ENCODE measurements at places on chromosomes 6 and 20. TPM values are rescaled to one million over a fixed set of nuclear protein-coding genes. Genes with fewer than 3 reads are reported as not detected.

GRCh38 chr20:48286601-48287000 lies 501.3 kb upstream of the SULF2 start:
- DNase-seq: no peak
- peak overlapping the region; percentile 75 for H3K27ac ChIP-seq
- H3K36me3 ChIP-seq: no peaks in the 10 kb centered on the region
- H3K4me3 ChIP-seq: no peak overlapping the region
- peaks cover 39% of the 10 kb centered on the region for H3K4me1 ChIP-seq

GRCh38 chr6:85348643-85349042 lies 101.2 kb upstream of the NT5E start:
- H3K4me3 ChIP-seq: no peak overlapping the region
- no peaks in the 10 kb centered on the region for H3K27me3 ChIP-seq
- no peak overlapping the region for H3K27ac ChIP-seq
- H3K36me3 ChIP-seq: no peaks in the 10 kb centered on the region
- no peak for DNase-seq

DNA sequence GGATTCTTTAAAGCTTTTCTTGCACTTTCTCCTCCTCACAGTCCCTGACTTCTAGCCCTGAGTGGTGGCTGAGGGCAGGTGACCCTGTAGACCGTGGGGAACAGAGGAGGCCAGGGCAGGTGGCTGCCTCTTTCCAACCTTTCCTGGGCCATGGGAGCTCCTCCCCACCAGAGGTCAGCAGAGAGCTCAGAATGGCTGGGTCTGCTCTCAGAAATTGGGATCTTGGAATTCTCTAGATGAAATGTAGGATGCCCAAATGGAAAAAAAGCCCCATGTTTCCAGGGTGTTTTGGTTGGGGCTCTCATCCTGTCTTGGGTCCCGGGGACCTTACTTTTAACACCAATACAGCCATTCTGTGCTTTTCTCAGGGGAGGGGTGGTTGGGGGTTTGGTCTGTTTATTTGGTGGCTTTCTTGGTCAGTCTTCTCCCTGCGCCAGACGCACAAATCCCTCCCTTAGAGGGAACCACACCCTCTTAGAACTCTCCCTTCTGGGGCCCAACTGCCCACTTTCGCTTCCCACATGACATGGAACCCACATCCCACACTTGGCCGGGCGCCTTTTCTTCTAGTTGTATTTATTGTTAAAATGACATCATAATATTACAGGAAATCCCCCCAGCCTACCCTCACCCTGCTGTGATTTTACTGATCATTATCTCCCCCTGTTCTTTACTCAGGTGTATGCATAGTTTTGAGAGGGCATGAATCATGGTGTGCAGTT lies 17.9 kb downstream of the GNAS start:
- no peaks in the 10 kb centered on the region for H3K36me3 ChIP-seq
- H3K27me3 ChIP-seq: no peaks in the 10 kb centered on the region

GRCh38 chr6:102742754-102743356 lies 1349.3 kb downstream of the GRIK2 start:
- no peaks in the 10 kb centered on the region for H3K27me3 ChIP-seq
- no peak for DNase-seq

GRCh38 chr6:41466437-41466990 lies 79.7 kb upstream of the FOXP4 start:
- peaks cover 16% of the 10 kb centered on the region for H3K4me1 ChIP-seq
- no peak overlapping the region for H3K4me3 ChIP-seq
- no peak for DNase-seq
- no peak overlapping the region for H3K27ac ChIP-seq
- H3K36me3 ChIP-seq: no peaks in the 10 kb centered on the region

- H3K36me3 ChIP-seq: no peaks in the 10 kb centered on the region
- DNase-seq: no peak
- peaks cover 4% of the 10 kb centered on the region for H3K4me1 ChIP-seq
- H3K4me3 ChIP-seq: no peak overlapping the region
- H3K27me3 ChIP-seq: no peaks in the 10 kb centered on the region
Measured at GRCh38 chr20:49924247-49924646, 8.9 kb upstream of the SPATA2 start.

DNA sequence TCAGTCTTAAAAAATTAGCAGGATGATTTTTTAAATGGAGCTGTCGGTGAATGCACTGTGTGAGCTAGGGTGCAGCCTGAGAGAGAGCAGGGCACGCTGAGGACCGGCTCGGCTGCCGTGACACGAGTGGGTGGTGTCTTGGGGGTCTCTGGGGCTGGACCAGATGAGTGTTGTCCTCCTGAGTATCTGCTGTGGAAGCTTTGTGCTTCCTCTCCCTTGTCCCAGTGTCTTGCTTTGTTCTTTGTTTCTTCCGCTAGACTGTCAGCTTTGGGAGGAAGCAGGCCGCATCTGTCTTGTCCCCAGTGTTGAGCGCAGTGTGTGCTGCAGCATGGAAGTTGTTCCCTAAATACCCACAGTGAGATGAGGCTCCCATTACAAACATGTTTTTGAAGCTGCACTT lies 89.4 kb downstream of the RTN4IP1 start:
- H3K4me1 ChIP-seq: no peaks in the 10 kb centered on the region
- no peak overlapping the region for H3K4me3 ChIP-seq
- DNase-seq: no peak
- H3K27ac ChIP-seq: no peak overlapping the region
- H3K27me3 ChIP-seq: no peaks in the 10 kb centered on the region
- no peaks in the 10 kb centered on the region for H3K36me3 ChIP-seq

GRCh38 chr20:49280463-49281058 lies 2.7 kb upstream of the ZNFX1 start:
- peaks cover 77% of the 10 kb centered on the region for H3K4me1 ChIP-seq
- H3K4me3 ChIP-seq: no peak overlapping the region
- DNase-seq: no peak

GRCh38 chr6:114288701-114289495 lies 53.9 kb downstream of the HS3ST5 start:
- no peak overlapping the region for H3K27ac ChIP-seq
- no peaks in the 10 kb centered on the region for H3K36me3 ChIP-seq
- H3K4me1 ChIP-seq: no peaks in the 10 kb centered on the region
- no peaks in the 10 kb centered on the region for H3K27me3 ChIP-seq
- H3K4me3 ChIP-seq: no peak overlapping the region

DNA sequence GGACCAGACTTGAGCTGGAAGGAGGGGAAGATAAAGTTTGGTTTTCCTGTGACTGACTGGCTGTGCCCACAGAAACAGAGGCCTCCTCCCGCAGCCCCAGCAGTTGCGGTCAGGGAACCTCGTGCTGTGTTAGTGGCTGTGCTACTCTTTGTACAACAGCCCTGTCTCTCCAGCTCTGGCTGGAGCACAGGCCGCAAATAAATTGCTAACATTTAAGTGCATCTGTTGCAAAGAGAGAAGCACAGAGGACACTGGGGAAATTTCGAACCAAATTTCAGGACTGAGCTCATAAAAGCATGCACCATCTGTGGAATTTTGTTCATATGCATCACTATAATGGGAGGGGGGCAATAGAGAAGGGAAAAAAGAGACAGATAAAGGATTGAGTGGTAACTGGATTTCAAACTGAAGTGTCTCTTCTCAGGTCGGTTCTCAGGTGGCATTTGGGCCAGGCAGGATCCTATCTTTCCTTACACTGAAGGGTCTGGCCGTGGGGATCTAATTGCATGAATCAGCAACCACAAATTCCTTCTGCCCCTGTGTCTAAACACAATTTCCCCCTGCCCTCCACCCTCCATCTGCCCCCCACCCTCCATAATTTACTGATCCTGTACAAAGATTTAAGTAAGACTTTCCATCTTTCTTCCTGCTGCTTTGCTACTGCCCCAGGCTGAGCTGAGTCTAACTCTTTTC lies 88.9 kb upstream of the ATXN1 start:
- no peaks in the 10 kb centered on the region for H3K4me1 ChIP-seq
- no peak overlapping the region for H3K27ac ChIP-seq
- H3K4me3 ChIP-seq: no peak overlapping the region
- no peaks in the 10 kb centered on the region for H3K36me3 ChIP-seq
- DNase-seq: no peak

GRCh38 chr6:98836962-98837944 lies 2.9 kb downstream of the POU3F2 start:
- H3K27ac ChIP-seq: no peak overlapping the region
- DNase-seq: no peak
- no peak overlapping the region for H3K4me3 ChIP-seq
- H3K4me1 ChIP-seq: peaks cover 43% of the 10 kb centered on the region
- H3K27me3 ChIP-seq: peaks cover 3% of the 10 kb centered on the region

DNA sequence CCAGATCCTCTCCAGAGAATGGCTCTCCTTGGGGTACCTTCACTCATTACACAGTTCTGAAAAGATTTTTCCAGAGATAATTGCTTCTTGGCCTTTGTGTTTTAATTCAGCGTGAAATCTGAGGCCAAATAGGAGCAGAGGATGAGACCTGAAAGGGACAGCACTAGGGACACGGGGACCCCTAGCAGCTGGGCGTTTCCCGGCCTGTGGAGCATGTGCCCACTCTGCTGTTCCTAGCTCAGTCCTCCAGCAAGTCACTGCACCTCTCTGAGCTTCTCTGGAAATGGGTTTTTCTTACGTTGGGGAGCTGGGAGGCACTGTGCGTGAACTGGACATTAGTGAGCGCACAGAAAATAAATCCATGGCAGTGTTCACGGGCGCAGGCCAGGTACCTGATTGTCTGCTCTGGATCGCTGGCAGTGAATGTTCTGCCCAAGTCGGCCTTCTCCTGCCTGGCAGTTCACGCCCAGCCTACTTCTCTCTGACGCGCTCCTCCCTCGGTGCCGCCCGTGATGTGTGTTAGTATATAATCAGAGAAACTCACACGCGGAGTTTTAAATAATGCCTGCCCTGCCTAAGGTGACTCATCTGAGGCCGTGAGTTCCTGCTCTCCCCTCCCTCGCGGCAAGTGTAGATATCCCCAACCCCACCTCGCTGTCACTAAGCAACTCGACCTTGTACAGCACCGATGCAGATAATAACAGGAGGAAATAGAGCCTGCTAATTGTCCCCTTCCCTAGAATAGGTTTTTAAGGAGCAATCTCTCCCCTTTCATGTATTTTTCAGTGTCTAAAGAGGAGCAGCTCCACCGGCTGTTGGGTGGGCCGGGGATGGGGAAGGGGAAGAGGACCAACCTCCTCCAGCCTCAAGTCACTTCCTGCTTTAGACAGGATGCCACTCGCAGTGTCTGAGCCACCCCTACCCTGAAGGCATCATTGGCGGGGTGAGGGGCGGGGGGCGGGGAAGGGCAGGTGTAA lies 2.7 kb upstream of the TUBB2A start:
- no peaks in the 10 kb centered on the region for H3K27me3 ChIP-seq
- peaks cover 4% of the 10 kb centered on the region for H3K36me3 ChIP-seq
- peak overlapping the region; percentile 99 for H3K27ac ChIP-seq
- DNase-seq: no peak
- H3K4me1 ChIP-seq: peaks cover 12% of the 10 kb centered on the region

DNA sequence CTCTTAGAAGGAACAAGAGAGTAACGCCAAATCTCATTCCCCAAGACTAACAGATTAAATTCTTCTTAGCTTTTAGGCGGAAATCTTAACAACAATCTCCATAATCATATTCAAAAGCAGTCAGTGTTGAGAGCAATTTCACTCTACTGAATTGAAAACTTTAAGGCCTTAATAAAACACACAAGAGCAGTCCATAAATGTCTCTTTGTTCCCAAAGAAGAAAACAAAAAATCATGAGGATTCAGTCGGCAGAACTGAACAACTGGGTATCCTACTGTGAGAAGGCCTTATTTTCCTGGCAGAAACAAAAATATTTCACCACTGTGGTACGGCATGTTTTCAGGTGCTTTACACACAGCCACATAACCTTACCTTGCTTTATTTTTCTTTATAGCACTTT lies 14.4 kb downstream of the ABHD12 start:
- H3K4me3 ChIP-seq: no peak overlapping the region
- no peak overlapping the region for H3K27ac ChIP-seq
- no peaks in the 10 kb centered on the region for H3K36me3 ChIP-seq
- peaks cover 11% of the 10 kb centered on the region for H3K4me1 ChIP-seq

DNA sequence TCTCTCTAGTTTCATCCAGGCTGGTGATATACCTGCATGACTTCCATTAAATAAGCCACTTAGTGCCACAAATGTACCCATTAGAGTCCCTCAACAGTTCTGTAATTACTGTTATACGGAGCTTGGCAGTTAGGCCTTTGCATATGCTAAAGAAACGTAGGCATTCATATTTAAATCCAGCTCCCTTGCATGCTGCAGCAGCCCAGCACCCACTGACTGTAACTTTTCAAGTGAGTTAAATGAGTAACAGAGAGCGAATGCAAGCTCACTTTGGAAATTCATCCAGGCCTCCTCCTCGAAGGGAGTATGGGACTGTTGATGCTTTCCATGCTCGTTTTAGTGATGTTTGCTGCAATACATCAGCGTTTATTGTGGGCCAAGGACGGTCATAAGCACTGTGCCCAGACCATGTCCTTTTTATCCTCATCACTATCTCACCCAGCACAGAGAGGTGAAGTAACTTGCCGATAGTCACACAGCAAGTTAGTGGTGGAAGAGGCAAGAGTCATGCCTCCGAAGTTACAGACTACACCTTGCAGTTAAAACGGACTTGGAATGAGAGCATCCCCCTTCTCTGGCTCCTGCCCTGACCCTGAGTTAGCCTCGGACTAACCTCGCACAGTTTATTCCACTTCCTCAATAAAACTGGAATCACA lies 179.4 kb upstream of the PDE10A start:
- H3K27ac ChIP-seq: no peak overlapping the region
- H3K4me1 ChIP-seq: no peaks in the 10 kb centered on the region
- H3K36me3 ChIP-seq: no peaks in the 10 kb centered on the region
- H3K4me3 ChIP-seq: no peak overlapping the region
- H3K27me3 ChIP-seq: no peaks in the 10 kb centered on the region

- no peak overlapping the region for H3K4me3 ChIP-seq
- peak overlapping the region; percentile 47 for H3K27ac ChIP-seq
- peaks cover 19% of the 10 kb centered on the region for H3K4me1 ChIP-seq
Measured at GRCh38 chr6:163355426-163355991, 59.0 kb upstream of the QKI start.

- no peaks in the 10 kb centered on the region for H3K4me1 ChIP-seq
- no peak for DNase-seq
- H3K27ac ChIP-seq: no peak overlapping the region
- H3K27me3 ChIP-seq: no peaks in the 10 kb centered on the region
Measured at GRCh38 chr20:6381887-6382286, 259.1 kb upstream of the FERMT1 start.

- no peak overlapping the region for H3K27ac ChIP-seq
- no peaks in the 10 kb centered on the region for H3K4me1 ChIP-seq
- H3K27me3 ChIP-seq: no peaks in the 10 kb centered on the region
- no peak overlapping the region for H3K4me3 ChIP-seq
- DNase-seq: no peak
- H3K36me3 ChIP-seq: no peaks in the 10 kb centered on the region
Measured at GRCh38 chr6:67285770-67286495, 1349.1 kb upstream of the ADGRB3 start.

- no peak for DNase-seq
- no peak overlapping the region for H3K27ac ChIP-seq
- peaks cover 10% of the 10 kb centered on the region for H3K4me1 ChIP-seq
- H3K36me3 ChIP-seq: no peaks in the 10 kb centered on the region
- no peaks in the 10 kb centered on the region for H3K27me3 ChIP-seq
- H3K4me3 ChIP-seq: no peak overlapping the region
Measured at GRCh38 chr20:14333721-14334120, 3.7 kb downstream of the FLRT3 start.

The CST9 gene
- not detected for total RNA-seq

The IRF4 gene
- 3.6 TPM for total RNA-seq

The SLC17A1 gene
- total RNA-seq: not detected

The MOCS1 gene
- total RNA-seq: 37.3 TPM

The TSPO2 gene
- total RNA-seq: not detected

The PTGIS gene
- total RNA-seq: 107 TPM

The PSORS1C2 gene
- total RNA-seq: not detected

The MYCT1 gene
- 7.5 TPM for total RNA-seq

The CTAGE9 gene
- not detected for total RNA-seq

The SLC52A3 gene
- total RNA-seq: 1.7 TPM

The NKX2-2 gene
- total RNA-seq: not detected
